ENCODE measurements at places on chromosomes 16 and 17. TPM values are rescaled to one million over a fixed set of nuclear protein-coding genes. Genes with fewer than 3 reads are reported as not detected.

DNA sequence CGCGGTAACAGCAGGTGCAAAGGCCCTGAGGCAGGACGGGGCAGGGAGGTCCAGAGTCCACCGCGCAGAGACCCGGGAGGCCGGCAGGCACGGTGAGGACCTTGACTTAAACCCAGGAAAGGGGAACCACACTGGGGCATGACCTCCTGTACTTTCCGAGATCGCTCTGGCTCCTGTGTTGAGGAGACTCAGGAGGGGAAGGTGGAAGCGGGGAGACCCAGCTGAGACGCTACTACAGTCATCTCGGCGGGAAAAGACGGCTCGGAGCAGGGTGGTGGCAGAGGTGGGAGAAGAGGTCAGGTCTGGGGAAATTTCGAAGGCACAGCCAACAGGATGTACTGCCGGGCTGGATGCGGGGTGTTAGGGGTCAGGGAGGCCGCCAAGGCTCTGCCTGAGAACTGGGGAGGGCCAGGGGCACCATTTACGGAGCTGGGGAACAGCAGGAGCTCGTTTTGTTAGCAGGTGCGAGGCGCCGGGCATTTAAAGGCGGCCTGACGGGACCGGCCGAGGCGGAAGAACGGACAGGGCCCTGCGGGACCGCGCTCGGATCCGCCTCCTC lies 22.3 kb downstream of the NPTX1 start:
- DNase-seq: no peak

- no peak for DNase-seq
Measured at GRCh38 chr17:83122834-83123233, 43.4 kb downstream of the METRNL start.

DNA sequence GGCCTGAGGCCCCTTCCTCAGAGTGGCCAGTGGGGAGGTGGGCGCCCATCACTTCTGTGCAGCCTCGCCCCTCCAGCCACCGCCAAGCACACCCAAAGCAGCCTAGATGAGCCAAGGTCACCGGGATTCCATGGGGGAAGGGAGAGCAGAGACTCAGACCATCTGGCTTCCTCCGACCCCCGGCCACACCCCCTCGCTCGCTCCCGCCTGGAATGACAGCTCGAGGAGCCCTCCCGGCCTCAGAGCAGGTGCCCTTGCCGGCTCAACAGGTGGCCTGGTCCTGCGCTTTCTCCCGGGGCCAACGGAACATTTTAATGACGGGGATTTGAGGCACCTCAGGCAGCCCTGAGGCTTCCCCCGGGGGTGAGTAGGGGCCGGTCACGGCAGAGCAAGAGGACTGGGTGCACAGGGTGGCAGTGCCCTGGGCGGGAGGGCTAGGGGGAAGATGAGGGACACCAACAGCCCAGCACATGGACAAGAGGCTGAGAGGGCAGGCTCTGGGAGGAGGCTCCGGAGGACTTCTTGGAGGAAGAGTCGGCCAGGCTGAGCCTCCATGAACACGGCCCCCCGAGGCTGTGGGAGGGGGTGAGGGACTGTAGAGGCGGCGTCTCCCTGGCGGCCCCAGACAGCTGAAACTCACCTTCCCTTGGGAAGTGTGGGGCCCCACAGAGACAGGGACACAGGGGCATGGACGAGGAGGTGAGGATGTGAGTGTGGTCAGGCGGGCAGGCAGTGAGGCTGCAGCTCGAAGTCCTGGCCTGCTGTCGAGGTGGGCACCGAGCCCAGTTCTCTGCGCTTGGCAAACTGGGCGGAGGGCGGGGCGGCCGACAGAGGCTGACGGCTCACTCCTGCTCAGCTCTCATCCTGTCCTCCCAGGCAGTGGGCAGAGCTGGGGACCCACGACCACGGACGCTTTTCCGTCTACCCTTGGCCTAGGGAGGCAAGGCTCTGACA lies 12.5 kb upstream of the C1QTNF8 start:
- DNase-seq: peak; percentile 43

GRCh38 chr17:81306898-81307510 lies 11.9 kb upstream of the SLC38A10 start:
- DNase-seq: no peak

The CARD14 gene
- polyA plus RNA-seq: 0.76 TPM

The CNGB1 gene
- polyA plus RNA-seq: not detected

The GRB7 gene
- polyA plus RNA-seq: 1.9 TPM

The TEKT1 gene
- polyA plus RNA-seq: not detected

The MYH8 gene
- 1,797 TPM for polyA plus RNA-seq

The MPP3 gene
- 5.7 TPM for polyA plus RNA-seq
